Naive thymus-derived CD4-positive, alpha-beta T cell (primary cell): ENCODE measurements at places on chromosomes 7 and 10. TPM values are rescaled to one million over a fixed set of nuclear protein-coding genes. Genes with fewer than 3 reads are reported as not detected.

GRCh38 chr7:101728128-101728527 lies 89.3 kb upstream of the CUX1 start:
- H3K4me1 ChIP-seq: no peaks in the 10 kb centered on the region
- no peaks in the 10 kb centered on the region for H3K27me3 ChIP-seq
- no peaks in the 10 kb centered on the region for H3K36me3 ChIP-seq
- H3K27ac ChIP-seq: no peak overlapping the region

ELOVL3 gene
- not detected for polyA plus RNA-seq

- no peak overlapping the region for H3K27ac ChIP-seq
- DNase-seq: no peak
- no peaks in the 10 kb centered on the region for H3K27me3 ChIP-seq
- H3K36me3 ChIP-seq: no peaks in the 10 kb centered on the region
- H3K4me3 ChIP-seq: no peak overlapping the region
These were observed 383.8 kb upstream of the SORCS1 start for GRCh38 chr10:107548301-107548700.

CREB5 gene
- polyA plus RNA-seq: not detected

- H3K27me3 ChIP-seq: no peaks in the 10 kb centered on the region
- no peak overlapping the region for H3K27ac ChIP-seq
- H3K36me3 ChIP-seq: no peaks in the 10 kb centered on the region
- no peaks in the 10 kb centered on the region for H3K4me1 ChIP-seq
- DNase-seq: no peak
- no peak overlapping the region for H3K4me3 ChIP-seq
These were observed 80.1 kb upstream of the PDZD8 start for GRCh38 chr10:117455346-117455745.

CYP3A4 gene
- not detected for polyA plus RNA-seq

DNA sequence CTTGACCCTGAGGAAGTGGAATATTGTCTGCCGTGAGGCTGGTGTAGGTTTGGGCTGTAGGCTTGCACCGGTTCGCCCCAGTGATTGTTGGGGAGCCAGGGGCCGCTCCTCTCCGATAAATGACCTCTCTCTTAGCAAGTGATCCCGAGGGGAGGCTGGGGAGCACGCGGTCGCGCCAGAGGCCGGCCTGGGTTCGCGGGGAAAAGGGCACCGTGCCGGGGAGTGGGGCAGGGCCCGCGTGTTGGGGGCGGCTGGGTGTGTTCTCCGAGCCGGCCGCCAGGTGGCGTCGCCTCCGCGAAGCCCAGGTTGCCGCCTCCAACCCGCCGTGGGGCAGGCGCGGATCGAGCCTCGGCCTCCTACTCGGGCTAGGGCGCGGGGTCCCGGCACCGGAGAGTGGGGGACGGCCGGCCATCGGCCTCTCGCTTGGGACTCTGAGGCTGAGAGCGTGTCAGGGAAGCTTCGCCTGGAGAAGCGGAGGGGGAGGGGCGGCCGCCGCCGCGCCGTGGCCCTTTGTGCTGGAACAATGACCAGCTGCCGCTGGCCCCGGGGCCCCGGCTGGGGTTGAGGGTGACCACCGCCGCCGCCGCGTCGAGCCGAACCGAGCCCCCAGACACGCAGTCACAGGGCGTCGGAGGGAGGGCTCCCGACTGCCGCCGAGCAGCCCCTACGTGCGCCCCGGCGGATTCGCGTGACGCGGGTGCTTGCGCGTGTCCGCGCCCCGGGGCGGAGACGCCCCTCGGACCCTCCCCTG lies 442 bp upstream of the LZTS2 start:
- H3K27ac ChIP-seq: peak overlapping the region; percentile 99
- H3K36me3 ChIP-seq: no peaks in the 10 kb centered on the region
- H3K4me1 ChIP-seq: peaks cover 20% of the 10 kb centered on the region
- H3K4me3 ChIP-seq: peak overlapping the region; percentile 87

DNA sequence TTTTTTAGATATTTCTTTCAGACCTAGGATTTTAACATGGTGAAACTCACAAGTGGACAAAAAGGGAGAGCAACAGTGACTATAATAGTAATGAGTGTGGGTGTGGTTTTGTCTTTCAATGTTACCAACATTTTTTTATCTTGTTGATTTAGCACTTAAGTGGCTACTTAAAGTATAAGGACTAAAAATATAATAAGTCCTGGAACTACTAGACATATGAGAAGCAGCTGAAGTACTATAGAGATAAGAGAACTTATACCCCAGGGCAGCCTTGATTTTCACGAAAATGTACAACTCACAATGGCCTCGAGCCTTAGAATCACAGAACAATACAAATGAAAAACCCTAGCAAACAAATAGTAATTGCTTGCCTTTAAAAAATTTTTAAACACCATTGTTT lies 1151.8 kb downstream of the TYW1 start:
- no peaks in the 10 kb centered on the region for H3K36me3 ChIP-seq
- H3K27me3 ChIP-seq: no peaks in the 10 kb centered on the region
- no peak overlapping the region for H3K4me3 ChIP-seq
- no peak overlapping the region for H3K27ac ChIP-seq

GRCh38 chr10:5040781-5041470 lies 37.3 kb upstream of the AKR1C2 start:
- no peaks in the 10 kb centered on the region for H3K4me1 ChIP-seq
- H3K4me3 ChIP-seq: no peak overlapping the region
- no peaks in the 10 kb centered on the region for H3K27me3 ChIP-seq
- DNase-seq: no peak

DNA sequence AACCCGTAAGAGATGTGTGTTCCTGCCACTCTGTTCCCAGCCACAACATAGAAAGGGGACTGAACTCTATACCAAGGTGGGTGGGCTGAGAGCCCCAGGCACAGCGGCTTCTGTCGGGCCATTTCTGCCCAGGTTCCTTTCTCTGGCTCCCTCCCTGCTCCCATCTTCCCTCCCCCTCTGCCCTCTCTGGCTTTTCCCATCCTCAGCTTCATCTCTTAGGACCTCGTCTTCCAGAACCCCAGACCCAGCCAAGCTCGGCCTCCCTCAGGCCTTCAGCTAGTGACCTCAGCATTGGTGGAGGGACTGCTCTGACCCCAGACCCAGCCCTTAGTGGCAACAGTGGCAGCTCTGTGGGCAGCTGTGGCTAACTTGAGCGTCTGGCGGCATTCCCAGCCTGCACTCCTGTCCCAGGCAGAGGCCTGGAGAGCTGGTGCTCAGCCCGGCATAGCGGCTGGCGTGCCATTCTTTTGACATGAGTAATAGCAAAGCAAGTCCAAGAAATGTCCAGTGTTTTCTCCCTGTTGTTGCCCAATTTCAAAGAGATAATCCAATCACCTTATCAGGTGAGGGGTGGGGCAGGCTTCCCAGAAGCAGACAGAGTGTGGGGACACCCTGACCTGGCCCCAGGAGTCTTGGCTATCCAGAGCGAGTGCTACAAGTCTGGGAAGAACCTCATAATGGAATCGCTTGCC lies 15.9 kb downstream of the PTPRE start:
- no peaks in the 10 kb centered on the region for H3K27me3 ChIP-seq
- no peak overlapping the region for H3K27ac ChIP-seq
- H3K4me3 ChIP-seq: no peak overlapping the region

DNA sequence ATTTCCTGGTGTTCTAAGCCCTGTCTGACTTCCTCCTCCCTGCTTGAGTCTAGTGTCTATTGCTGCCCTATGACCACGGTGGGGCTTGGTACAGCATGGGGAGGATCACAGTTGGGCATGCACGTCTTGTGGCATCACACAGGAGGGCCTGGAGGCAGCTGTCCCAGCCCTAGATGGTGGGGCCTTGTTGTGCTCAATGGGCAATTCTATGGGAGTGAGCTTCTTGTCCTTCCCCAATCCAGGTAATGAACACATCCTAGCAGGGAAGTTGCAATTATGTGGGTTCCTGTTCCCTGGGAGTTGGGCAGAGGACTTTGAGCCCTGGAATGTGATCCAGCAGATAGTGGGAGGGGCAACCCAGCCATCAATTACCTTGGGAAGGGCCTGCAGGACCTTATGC lies 10.8 kb upstream of the FAM3C start:
- H3K4me3 ChIP-seq: no peak overlapping the region
- H3K27ac ChIP-seq: no peak overlapping the region
- no peaks in the 10 kb centered on the region for H3K4me1 ChIP-seq
- no peaks in the 10 kb centered on the region for H3K36me3 ChIP-seq
- H3K27me3 ChIP-seq: no peaks in the 10 kb centered on the region

DNA sequence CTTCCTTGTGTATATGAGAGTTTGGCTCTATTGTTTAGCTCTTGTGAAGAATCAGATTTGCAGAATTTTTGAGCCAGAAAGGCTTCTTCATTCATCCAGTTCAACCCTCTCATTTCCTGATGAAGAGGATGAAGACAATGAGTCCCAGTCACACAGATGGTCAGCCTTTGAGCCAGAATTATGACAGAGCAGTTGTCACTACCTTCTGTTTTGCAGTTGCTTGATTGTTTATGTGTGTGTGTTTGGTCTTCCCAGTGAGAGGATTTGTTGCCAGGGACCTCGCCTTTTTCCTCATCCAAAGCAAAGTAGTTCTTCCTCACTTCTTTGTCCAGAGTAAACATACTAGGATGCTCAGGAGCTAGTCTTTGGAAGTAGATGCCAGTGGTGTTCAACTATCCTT lies 15.6 kb downstream of the MDFIC start:
- H3K36me3 ChIP-seq: no peaks in the 10 kb centered on the region
- DNase-seq: no peak
- no peak overlapping the region for H3K27ac ChIP-seq
- no peaks in the 10 kb centered on the region for H3K27me3 ChIP-seq
- peaks cover 32% of the 10 kb centered on the region for H3K4me1 ChIP-seq

DNA sequence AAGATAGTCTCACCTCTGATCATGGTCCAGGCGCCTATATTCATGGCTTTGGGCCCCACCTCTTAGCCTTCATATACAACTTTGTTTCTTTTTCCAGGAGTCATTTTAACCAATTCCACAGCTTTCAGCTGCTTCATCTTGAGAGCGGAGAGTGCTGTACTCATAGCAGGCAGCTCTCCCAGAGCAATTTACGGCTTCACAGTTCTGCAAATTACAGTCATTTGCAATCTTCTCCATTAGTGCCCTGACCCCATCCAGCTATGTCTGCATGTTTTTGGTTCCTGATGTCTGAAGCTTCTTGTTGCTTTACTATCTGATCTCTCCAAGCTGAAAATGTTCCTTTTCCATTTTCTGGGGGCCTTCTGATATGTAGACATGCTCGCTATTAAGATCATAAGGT lies 18.0 kb upstream of the MEST start:
- DNase-seq: no peak
- H3K36me3 ChIP-seq: no peaks in the 10 kb centered on the region
- H3K27me3 ChIP-seq: no peaks in the 10 kb centered on the region
- H3K4me1 ChIP-seq: no peaks in the 10 kb centered on the region
- H3K4me3 ChIP-seq: no peak overlapping the region
- H3K27ac ChIP-seq: no peak overlapping the region

- H3K27ac ChIP-seq: no peak overlapping the region
- no peak overlapping the region for H3K4me3 ChIP-seq
- no peaks in the 10 kb centered on the region for H3K36me3 ChIP-seq
- no peaks in the 10 kb centered on the region for H3K4me1 ChIP-seq
- no peaks in the 10 kb centered on the region for H3K27me3 ChIP-seq
- no peak for DNase-seq
These were observed 204.6 kb downstream of the ANKRD7 start for GRCh38 chr7:118429141-118429540.

DNA sequence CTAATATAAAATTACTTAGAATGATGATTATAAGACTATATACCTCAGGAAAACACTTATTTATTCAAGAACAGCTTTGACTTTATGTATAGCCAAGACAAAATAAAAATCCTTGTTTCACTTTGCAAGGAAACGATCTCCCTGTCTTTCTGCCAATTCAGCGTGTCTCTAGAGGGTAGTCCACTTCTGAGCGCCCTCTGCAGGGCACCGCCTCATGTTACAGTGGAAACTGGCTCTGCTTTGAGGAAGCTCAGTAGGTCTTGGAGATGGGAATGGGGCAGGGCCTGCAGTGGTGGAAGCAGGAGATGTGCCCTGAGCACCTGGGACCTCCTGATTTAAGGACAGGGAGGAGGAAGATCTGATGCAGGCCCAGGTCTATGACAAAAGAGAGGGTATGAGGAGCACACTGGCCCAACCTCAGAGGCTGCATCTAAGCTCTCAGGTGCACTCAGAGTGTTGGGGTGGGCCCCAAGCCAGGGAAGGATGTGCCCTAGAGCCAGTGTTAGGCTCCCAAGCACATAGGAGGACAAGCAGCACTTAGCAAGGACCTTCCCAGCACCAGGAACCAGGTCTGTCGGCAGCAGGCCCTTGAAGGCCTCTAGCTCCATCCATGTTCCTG lies 481.0 kb downstream of the TNS3 start:
- no peak for DNase-seq
- no peak overlapping the region for H3K27ac ChIP-seq
- H3K4me3 ChIP-seq: no peak overlapping the region
- no peaks in the 10 kb centered on the region for H3K27me3 ChIP-seq
- H3K4me1 ChIP-seq: no peaks in the 10 kb centered on the region

FAM25G gene
- not detected for polyA plus RNA-seq

GRCh38 chr7:118245267-118246040 lies 20.9 kb downstream of the ANKRD7 start:
- H3K27me3 ChIP-seq: no peaks in the 10 kb centered on the region
- H3K36me3 ChIP-seq: no peaks in the 10 kb centered on the region
- no peak overlapping the region for H3K4me3 ChIP-seq
- no peak for DNase-seq
- no peak overlapping the region for H3K27ac ChIP-seq

DNA sequence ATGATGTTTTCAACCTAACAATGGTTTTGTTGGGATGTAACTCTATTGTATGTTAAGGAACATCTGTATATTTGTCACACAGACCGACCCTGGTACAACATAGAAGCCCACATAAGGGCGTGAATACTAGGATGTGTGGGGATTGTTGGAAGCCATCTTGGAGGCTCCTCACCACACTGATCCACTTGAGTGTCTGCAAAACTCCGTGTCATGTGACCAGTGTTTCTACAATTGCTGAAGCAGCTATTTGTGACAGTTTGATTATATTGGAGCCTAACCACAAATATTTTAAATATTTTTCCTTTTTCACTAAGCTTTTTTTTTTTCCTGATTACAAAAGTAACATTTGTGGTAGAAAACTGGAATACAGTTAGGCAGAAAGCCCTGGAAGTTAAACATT lies 27.9 kb downstream of the RALA start:
- no peaks in the 10 kb centered on the region for H3K4me1 ChIP-seq
- no peaks in the 10 kb centered on the region for H3K27me3 ChIP-seq
- H3K27ac ChIP-seq: no peak overlapping the region
- no peak for DNase-seq
- H3K36me3 ChIP-seq: no peaks in the 10 kb centered on the region

ALOX5 gene
- 1.0 TPM for polyA plus RNA-seq

DNA sequence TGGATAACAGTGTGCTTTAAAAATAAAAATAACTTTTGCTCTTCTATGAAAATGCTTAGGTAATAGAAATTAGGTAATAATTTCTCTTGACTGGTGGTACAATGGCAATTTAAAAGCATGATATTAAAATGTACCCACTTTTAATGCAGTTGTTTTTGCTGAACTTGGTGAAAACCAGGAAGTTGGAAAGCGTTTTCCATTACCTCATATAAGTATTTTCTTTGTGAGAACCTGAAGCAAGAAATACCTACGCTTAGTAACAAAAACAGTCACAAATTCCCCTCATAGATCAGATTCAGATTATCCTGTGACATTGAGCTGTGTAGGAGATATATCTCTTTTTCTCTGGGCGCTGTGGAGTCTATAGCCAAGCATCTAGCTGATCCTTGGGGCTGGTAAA lies 689.0 kb upstream of the FZD8 start:
- no peak overlapping the region for H3K4me3 ChIP-seq
- no peaks in the 10 kb centered on the region for H3K36me3 ChIP-seq
- H3K4me1 ChIP-seq: no peaks in the 10 kb centered on the region
- no peak overlapping the region for H3K27ac ChIP-seq
- no peaks in the 10 kb centered on the region for H3K27me3 ChIP-seq
- no peak for DNase-seq

MAT1A gene
- polyA plus RNA-seq: not detected
